HT1080 (cell line): ENCODE measurements at places on chromosomes 4 and X. TPM values are rescaled to one million over a fixed set of nuclear protein-coding genes. Genes with fewer than 3 reads are reported as not detected.

DNA sequence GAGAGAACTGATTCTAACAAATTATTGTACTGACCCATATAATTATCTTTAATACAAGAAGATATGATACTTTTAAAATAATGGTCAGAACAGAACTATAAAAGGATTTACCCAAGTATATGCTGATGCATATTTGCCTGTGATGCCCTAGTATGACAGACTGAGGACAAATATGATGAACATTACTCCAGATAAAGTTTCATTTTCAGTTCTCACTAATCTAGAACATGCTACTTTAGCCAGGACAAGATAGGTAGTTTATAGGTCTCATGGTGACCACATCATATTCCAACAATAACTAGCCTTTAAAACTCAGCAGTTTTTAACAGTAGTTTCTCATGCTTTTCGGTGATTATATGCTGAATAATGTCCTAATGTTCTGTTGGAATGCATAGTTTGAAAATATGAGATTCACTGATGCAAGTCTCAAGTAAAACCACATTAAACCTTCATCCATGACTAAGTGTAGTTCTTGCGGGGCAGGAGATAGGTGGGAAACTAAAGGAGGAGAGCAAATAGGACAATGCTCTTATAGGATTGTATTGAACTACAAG is 295.2 kb upstream of the AGA start:
- peak; percentile 5 for DNase-seq

- DNase-seq: no peak
Measured at GRCh38 chrX:149909324-149910177, 19.8 kb upstream of the HSFX4 start.

SLC6A14 gene
- total RNA-seq: not detected in 2 replicates

PDE6B gene
- total RNA-seq: 0.03 and 0.18 TPM in 2 replicates

RAP1GDS1 gene
- total RNA-seq: 35.8 and 48.5 TPM in 2 replicates

GRCh38 chr4:104128850-104129213 is 365.9 kb downstream of the CXXC4 start:
- peak; percentile 1 for DNase-seq

GRCh38 chrX:107565015-107565414 is 63.3 kb upstream of the PRPS1 start:
- no peak for DNase-seq

GRCh38 chr4:68369142-68369805 is 19.4 kb upstream of the YTHDC1 start:
- DNase-seq: peak; percentile 36

- no peak for DNase-seq
Measured at GRCh38 chr4:1218634-1219565, 30.0 kb downstream of the CTBP1 start.

- DNase-seq: no peak
Measured at GRCh38 chr4:30073011-30073710, 647.0 kb upstream of the PCDH7 start.

GRCh38 chrX:15158736-15159406 is 111.0 kb downstream of the ASB9 start:
- DNase-seq: peak; percentile 57

IQCM gene
- not detected in 2 replicates for total RNA-seq

- DNase-seq: no peak
Measured at GRCh38 chr4:100340512-100341485, 150.5 kb upstream of the DDIT4L start.

FTSJ1 gene
- total RNA-seq: 114 and 123 TPM in 2 replicates

DNA sequence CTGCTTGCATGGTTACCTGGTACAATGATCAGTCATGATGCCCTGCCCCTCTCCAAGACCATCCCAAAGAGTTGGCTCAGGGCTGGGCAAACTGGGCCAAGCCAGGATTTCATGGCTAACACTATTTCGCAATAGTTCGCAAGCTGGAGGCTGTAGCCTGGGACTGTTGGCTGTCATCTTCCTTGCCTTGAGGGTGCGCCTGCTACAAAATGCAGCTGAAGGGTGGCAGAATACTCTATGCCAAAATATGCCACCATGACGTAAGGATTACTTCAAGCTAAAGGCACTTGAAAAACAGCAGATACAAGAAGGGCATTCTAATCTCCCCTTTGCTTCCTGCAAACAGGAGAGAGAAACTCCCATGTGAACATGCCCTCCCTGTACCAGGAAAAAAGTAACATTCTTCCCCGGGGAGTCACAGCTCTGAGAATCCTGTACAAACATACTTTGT is 21.0 kb downstream of the SAT1 start:
- DNase-seq: peak; percentile 61

SLC38A5 gene
- total RNA-seq: not detected in 2 replicates

DNA sequence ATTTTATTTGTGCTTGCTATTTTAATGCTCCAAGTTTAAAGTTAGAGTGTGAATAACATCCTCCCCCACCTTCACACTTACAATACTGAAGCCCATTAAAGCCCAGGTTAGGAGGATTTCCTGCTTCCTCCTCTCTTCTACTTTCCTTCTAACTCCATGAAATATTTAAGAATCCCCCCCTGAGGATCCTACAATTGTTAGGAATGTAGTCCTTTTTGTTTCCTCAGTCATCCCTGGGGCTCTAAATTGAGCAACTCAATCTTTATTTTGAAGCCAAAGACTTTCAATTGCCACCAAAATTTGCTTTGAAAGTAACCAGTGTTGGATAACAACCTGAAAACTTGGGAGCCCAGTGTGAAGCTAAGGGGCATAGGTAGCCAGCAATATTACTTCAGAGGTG is 276.9 kb downstream of the FAM47A start:
- no peak for DNase-seq

DNA sequence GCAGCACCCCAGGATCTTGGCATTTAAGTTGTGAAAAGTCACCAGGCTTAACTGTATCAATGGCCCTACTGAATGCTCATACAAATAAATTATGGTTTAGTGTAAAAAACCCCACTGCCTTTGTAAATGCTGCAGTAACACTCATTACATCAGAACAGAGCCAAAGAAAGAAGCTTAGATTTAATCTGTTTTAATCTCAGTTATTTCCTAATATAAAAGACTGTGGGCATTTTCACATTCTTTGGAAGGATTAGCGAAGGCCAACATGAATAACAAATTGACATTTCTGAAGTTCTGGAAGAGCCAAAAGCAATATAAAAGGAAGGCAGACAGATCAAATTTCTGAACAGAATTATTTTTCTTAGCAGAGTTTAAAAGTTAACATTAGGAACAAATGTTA is 140.0 kb upstream of the HCCS start:
- DNase-seq: no peak

SNCA gene
- not detected in 2 replicates for total RNA-seq

DNA sequence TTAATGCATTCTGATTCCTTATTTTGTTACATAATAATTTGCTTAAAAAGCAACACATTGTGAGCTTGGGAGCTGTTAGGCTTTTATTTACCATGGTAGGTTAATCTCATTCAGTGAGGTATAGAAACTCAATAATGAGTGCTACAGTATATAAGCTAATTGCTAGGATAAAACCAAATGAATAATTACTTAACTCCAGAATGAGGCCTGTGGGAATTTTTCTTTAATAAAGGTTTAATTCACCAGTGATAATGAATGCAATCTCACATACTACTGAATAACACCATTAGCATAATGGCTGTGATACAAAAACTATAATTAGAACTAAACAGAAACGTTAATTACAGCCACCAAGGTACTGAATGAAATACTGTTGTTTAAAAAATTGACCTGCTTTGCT is 326.3 kb downstream of the IQCM start:
- DNase-seq: no peak

- DNase-seq: peak; percentile 58
Measured at GRCh38 chrX:28189011-28189410, 207.8 kb upstream of the DCAF8L1 start.

DNA sequence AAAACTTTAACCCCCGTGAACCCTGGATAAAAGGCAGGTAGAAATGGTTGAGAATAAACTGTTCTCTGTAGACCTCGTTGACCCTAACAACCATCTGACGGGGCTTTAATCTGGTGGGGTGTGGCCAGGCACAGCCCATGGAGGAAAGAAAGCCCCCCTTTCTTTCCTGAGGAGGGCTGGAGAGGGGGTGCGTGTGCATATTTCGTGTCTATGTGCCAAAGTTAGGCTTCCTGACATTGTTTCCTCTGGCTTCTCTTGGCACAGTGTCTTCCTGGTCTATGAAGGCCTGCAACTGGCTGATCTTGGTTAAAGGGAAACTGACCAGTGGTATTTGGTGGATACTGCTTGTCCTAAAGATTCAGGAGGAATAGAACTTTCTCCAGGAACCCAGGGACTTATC is 97.1 kb downstream of the MGST2 start:
- no peak for DNase-seq

MAGEA9B gene
- 0.50 and 0.93 TPM in 2 replicates for total RNA-seq

DNA sequence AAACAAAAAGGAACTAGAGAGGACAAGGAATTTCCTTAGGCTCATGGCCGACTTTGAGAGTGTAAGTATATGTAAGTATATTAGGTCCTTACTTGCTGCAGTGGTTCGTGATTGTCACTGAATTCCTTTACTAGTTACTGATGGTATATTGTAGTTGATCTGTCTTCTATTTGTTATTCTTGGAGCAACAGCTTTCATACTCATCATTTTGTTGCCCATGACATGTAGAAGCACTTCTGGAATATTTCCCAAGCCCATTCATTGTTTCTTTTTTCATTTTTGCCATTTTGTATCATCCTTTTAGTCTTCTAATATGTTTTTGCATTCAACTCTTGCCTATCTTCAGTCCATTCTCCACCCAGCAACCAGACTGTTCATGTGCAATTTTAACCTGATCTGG is 170.0 kb downstream of the ARHGAP10 start:
- DNase-seq: no peak

DNA sequence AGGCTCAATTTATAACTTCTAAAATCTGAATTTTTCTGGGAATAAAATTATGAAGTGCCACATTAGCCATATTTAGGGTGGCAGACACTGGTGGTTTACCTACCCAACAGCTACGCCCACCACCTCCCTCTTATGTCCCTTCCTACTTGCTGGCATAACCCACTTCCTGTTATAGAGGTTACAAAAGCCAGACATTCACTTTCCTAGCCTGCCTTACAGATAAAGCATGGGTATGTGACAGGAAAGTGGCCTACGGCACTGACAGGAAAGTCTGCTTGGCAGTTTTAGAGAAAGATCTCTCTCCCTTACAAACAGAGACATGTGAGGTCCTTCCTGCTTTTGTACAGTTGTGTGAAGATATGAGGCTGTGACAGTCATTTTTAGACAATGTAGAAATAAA is 12.4 kb downstream of the DDX53 start:
- no peak for DNase-seq

- DNase-seq: no peak
Measured at GRCh38 chr4:111330786-111331185, 707.9 kb upstream of the PITX2 start.

DNA sequence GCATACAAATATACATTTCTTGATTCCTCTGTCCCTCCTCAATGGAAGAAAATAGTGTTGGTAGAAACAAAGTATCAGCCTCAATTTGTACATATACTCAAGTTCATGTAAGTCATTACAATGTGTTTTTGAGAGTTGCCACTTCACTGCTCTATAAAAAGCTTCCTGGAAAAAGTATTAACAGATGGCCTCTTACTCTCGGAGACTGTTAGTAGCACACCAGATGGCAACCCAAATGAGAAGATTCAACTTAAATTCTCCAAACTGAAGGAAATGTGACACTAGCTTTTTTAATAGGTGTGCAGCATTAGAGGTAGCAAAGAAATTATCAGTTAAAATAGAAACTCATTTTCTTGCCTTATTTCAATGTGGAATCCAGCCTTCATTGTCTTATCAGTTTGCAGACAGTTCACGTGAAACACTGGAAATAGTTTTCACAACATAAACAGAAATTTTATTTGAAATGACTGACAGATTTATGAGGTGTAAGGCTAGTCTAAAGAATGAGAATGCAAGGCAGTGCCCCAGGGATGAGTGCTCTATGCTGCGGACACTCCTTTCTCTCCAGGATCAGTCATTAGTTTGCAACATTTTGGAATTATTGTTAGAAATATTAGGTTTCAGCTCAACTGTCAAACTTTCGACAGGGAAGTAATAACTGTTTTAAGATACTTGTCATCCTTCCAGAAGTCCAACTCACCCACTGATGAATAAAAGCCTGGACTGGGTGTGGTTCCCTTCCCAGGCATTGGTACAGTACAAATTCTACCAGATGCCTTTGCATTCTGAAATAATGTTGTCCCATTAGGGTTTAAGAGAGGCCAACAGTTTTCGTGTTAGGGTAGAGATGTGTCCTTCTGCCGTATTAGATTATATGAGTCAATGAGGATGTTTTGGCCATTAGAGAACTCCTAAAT is 50.9 kb downstream of the IDS start:
- no peak for DNase-seq

HTT gene
- 14.7 and 19.1 TPM in 2 replicates for total RNA-seq

DNA sequence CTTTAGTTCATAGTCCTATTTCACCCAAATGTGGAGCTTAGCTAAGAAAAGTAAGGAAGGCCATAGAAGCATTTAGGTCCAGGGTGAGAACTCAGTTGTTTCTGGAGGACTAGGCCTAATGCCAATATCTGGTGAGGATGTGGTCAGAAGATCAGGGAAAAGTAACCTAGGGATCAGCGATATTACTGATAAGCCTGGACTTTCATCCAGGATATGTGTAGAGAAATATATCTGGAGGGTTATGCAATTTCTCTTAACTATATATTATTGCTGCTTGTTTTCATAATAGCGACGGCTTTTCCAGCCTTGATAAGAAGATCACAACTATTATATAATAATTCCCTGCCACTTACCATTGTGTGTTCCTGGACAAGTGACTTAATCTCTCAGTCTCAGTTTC is 81.1 kb downstream of the FRAS1 start:
- no peak for DNase-seq
